GOT3 (cell line): ENCODE measurements at places on chromosomes 3 and 15.

DNA sequence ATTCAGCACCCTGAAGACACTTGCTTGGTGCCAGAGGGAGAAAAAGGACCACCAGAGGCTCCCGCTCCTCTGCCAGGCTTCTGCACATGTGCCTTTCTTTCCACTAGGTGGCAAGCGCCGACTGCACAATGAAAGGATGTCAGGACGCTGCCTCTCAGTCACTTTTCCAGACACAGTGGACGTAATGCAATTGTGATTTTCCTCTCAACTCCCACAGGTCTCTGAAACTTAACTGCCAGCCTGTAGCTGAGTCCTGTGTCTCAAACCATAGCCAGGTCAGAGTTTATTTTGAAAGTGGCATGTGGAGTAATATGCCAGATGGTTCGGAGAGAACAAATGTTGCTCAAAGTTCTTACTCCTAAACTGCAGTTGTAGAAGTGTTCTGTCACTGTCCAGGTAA lies 162.9 kb downstream of the ITPR1 start:
- no peak for DNase-seq

- no peak for DNase-seq
These were observed 270.6 kb upstream of the RGMA start for GRCh38 chr15:93359425-93360131.

DNA sequence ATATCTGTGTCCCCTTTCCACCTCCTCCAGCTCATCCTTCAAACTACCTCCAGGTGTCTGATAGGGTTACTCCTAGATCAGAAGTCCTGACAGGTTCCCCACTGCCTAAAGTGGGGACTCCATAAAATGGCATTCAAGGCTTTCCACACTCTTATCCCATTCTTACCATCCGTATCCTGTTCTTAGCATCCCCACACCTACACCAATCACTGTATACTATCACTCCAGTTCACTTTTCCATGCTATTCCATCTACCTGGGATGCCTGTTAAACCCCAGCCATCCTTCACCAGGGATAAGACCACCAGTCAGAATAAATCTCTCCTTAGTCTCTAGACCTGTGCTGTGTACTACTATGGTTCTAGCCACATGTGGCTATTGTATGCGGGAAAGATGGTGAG lies 19.1 kb downstream of the SSR3 start:
- no peak for DNase-seq

DNA sequence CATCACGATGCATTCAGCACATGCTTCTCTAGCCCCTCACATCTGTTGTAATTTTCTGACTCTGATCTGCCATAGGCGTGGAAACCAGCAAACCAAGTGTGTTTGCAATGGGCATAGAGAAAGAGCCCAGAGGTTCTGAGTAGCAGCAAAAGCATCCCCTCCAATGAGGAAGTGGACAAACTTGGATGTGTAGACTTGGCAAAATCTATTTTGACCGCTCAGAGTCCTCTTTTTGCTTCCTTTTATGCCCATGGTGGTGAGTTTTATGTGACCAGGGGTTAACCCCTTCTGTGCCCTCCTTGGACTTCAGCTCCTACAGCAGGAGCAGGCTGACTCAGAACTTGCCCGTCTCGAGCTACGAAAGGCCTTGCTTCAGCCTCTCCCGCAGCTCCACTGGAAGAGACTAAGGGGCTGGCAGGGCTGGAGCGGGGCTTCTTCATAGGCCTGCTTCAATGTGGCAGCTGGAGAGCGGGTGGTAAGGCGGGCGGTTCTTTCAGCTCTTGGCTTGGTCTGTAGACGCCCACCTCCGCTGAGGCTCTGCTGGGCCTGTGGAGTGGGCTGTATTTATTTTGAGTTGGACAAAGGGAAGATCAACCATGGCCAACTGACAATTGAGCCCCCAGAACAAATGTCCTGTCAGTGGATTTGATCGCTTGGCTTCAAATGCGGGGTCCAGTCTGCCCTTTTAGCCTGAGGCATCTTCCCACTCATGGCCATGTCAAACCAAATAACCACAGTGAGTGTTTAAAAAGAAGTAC lies 6.5 kb upstream of the ETV5 start:
- DNase-seq = no peak

- DNase-seq = no peak
These were observed 29.9 kb upstream of the STT3B start for GRCh38 chr3:31502803-31503221.

DNA sequence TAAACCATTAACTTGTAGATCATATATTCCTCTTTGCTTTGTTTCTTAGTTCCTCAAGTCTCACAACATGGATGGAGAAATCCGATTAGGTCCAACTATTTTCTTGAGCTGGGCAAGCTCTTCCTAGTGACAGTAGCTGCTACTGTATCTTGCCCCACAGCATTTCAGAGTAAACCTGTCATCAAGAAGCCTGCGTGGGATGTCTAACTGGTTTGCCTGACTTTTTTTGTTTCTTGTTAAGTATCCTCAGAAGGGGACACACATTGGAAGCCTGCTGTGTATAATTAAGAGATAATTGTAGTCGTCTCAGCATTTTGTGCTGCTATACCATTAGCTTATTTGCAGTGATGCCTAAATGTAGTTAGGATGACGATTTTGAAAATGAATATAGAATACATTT lies 29.3 kb upstream of the STT3B start:
- no peak for DNase-seq

- no peak for DNase-seq
These were observed at the start of gene C3orf22 for GRCh38 chr3:126558336-126559071. TSS of gene C3orf22 (minus strand) at chr3:126558932. CDS start at chr3:126553390, 5,542 bp downstream.

- DNase-seq = no peak
These were observed 427 bp downstream of the MBD4 start for GRCh38 chr3:129439226-129439816.

DNA sequence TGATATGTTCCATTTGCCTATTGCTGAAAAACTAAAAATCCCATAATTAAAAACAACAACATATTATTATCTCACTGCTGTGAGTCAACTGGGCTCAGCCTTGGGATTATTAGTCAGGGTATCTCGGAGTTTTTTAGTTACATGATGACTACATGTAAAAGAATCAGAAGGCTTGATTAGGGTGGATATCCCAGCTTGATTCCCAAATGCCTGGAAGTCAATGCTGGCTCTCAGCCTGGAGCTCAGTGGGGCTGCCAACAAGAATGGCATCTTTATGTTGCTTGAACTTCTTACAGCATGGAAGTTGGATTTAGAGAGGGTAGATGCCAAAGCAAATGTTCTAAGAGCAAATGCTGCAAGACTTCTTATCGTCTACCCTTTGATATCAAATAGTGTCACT lies 278.5 kb downstream of the PLOD2 start:
- no peak for DNase-seq

- no peak for DNase-seq
These were observed 53.3 kb upstream of the MELTF start for GRCh38 chr3:197082871-197083270.

DNA sequence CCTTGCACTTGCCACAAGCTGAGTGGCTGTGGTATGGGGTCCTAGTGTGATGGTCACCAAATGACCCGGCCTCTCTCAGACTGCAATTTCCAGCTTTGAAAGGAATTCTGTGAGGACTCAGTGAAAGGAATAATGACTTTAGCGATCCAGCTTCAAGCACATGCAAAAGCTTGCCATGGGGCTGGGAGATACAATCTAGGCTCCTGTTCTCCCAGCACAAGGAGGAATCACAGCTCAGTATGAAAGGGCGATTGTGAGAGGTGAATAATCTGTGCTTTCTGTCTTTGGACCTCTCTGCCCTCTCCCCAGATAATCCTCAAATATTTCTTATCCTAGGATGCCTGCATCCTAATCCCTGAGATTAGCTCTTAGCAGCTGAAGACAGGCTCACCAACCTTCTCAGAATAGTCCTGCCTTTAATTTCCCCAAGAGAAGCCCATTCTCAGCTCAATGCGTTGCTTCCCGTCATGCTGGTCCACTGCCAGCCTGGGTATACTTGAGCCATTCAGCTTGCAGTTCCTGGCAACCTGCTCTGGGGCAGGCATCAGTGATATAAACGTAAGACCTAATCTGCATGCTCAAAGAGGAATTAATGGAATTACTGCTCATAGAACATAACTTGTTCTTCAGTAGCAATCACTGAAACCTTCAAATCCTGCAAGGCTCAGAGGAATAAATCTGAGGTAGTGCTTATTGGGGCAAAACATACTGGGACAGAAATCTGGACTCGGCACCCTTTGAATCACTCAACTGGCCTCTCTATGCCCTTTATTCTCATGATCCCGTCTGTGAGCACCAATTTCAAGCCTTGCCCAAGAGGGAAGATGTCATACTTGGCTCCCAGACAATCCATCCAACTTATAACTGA lies 15.1 kb downstream of the TLNRD1 start:
- no peak for DNase-seq

DNA sequence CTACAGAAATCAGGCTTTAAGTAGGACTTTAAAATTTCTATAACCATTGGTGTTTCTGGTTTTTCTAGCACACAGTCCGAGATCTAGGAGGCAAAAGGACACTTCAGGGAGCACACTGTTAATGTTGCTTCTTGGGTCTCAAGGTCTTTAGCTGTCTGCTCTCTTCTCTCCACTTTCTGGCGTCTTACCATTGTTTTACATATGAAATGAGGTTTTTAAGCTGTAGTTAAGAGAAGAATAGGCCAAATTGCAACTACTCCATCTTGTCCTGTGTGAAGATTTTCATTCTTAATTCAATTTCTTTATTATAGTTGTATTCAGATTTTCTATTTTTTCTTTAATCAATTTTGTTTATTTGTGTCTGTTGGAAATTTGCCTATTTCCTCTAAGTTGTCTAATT lies 151.4 kb downstream of the WNT7A start:
- DNase-seq = no peak

- DNase-seq = no peak
These were observed 77.9 kb downstream of the ISG20 start for GRCh38 chr15:88716543-88717381.

- DNase-seq = no peak
These were observed 40.5 kb upstream of the HES1 start for GRCh38 chr3:194095464-194095863.

GRCh38 chr15:31964586-31965307 lies 65.6 kb upstream of the CHRNA7 start:
- no peak for DNase-seq

GRCh38 chr3:107412376-107412775 lies 35.1 kb downstream of the CCDC54 start:
- DNase-seq = no peak

- no peak for DNase-seq
These were observed 12.0 kb upstream of the LINGO1 start for GRCh38 chr15:77644543-77645247.

GRCh38 chr15:40282147-40282868 lies 556 bp downstream of the ANKRD63 start:
- DNase-seq = no peak

- no peak for DNase-seq
These were observed 54.0 kb downstream of the OTOL1 start for GRCh38 chr3:161550491-161551195.

DNA sequence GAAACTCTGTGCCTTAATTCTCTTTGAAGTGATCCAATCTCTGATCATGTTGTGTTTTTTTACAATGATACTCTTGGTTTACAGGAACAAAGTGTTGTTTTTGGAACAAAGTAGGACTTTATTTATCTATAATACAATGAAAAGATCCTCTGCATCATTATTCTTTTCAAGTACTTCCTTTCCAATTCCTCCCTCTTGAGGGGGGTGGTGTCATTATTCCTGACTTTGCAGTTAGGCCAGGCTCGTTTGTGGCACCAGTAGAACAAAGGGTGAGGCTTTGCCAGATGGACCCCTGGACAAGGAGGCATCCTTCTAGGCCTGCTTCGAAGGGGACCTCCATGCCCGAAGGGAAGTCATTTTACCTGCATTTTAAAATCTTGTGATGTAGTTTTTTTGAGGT lies 41.7 kb upstream of the ZBTB38 start:
- DNase-seq = no peak

DNA sequence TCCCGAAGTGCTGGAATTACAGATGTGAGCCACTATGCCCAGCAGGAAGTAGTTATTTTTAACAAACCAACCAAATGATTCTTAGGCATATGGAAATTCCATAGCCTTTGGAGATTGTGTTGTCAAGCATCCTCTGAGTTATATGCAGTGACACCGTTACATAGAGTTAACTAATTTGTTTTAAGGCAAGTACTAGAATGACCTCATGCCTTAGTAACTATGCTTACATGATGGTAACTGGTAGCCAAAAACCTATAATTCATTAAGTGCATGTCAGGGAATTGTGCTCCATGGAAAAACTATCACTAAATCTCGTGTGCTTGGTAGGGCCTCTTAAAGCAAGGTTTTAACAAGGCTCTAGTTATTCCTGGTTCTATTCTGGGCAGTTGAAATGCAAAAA lies 392.8 kb downstream of the TUSC7 start:
- DNase-seq = no peak

DNA sequence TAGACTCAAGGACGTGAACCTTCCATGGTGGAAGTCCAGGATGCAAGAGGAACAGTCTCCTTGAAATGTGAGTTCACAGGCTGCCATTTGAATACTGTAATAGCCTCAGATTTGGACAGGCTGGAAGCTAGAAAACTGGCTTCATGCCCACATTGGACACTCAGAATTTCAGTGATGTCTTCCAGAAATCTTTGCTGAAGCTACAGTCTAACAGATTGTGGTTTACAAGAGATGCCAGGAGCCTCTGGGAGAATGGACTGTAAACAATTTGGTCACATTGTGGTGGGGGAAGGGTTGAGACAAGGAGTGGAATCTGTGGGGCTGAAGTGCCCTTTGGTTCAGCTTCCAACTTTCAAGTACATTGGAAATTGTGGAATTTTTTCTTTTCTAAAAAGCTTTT lies 252.0 kb upstream of the PROK2 start:
- DNase-seq = no peak

DNA sequence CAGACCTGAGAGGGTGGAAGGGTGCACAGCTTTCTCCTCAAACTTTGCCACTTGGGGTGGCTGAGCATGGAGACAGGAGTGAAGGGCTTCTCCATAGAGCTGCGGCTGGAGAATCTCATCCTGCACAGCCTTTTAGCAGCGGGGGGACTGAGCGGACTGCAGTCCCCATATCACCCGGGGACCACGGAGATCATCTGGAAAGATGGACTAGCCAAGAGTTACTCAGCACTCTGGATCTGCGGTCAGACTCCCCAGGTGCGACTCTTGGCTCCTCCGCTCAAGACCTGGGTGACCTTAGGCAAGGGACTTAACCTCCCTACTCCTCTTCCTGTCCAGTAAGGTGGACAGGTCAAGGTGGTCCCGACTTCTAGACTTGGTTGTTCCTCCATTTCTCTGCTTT lies 125.8 kb upstream of the MEF2A start:
- DNase-seq = no peak

- no peak for DNase-seq
These were observed 16.9 kb upstream of the FAM3D start for GRCh38 chr3:58683466-58683865.

DNA sequence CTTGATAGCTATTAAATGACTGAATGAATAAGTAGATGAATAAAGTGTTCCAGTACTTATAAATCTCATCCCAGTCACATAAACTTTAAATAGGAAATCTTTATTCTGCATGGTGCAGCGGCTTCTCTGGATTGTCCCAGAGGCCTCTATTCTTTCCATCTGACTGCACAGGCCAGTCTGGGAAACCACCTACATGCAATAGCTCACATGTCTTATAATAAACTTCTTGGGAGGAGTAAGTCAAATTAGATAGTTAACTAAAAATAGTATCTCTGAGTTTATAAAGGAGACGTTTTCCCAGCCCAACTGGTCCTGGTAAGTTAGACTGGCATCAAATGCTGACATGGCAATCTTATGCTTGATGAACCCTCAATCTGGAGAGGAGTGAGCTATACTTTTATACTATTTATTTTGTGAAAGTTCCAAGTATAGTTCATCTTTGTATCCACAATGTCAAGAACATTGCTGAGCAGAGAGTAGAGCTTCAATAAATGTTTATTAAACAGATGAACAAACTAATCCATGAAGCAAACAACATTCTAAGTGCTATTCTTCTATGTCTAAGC lies 417.6 kb downstream of the TIGIT start:
- no peak for DNase-seq
